ENCODE measurements at places on chromosomes 16 and 17.
A peak's percentile ranks its signal among the peaks of the same experiment; 100 is the strongest.

DNA sequence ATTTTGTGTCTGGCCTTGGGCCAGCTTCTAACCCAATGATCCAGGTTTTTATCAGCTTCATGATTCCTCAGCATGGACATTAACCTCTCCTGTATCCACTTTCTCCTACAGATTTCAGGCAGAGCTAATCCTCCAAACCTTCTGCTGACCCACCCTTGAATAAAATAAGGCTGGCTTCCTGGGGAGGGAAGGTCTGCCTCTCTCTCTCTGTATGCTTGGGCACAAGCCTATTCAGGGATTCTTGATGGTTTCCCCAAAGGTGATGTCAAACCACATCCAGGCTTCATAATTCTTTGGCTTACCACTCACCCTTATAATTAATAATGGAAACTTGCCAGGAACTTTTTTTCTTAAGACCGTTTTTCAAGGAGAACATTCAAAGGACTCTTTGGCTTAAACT is 240.1 kb downstream of the UTP18 start:
- no peak for DNase-seq

- DNase-seq, result peak; percentile 87
Measured at GRCh38 chr16:57084257-57084770, 8.1 kb upstream of the CPNE2 start.

- no peak for DNase-seq
Measured at GRCh38 chr17:10048629-10049350, 143.7 kb upstream of the RCVRN start.

GRCh38 chr16:22815863-22816262 is 1.9 kb downstream of the HS3ST2 start:
- DNase-seq, result no peak

- peak; percentile 80 for DNase-seq
Measured at GRCh38 chr16:85330694-85331188, 218.5 kb upstream of the CIBAR2 start.

- peak; percentile 76 for DNase-seq
Measured at GRCh38 chr17:40068917-40069750, 6.4 kb downstream of the THRA start.

DNA sequence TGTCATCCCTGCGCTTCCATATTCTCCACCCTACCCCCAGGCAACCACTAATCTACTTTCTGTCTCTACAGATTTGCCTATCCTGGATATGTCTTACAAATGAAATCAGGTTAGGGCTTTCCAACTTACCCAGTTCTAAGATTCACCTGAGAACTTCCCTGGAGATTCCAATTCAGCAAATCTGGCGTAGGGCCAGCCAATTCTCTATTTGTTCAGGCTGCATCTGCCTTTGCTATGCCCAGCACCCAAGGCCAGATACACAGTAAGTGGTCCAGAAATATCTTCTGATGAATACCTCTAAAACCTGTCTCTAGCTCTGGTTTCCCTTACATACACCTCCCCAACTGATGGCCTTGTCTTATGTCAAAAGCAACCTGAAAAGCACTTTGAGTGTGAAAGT is 10.4 kb upstream of the CTCF start:
- DNase-seq, result no peak

- DNase-seq, result no peak
Measured at GRCh38 chr17:35023538-35023937, 40.0 kb downstream of the RFFL start.

- DNase-seq, result no peak
Measured at GRCh38 chr16:56998861-56999260, 9.5 kb downstream of the NLRC5 start.

- no peak for DNase-seq
Measured at GRCh38 chr17:40903129-40903847, 18.2 kb upstream of the KRT20 start.

DNA sequence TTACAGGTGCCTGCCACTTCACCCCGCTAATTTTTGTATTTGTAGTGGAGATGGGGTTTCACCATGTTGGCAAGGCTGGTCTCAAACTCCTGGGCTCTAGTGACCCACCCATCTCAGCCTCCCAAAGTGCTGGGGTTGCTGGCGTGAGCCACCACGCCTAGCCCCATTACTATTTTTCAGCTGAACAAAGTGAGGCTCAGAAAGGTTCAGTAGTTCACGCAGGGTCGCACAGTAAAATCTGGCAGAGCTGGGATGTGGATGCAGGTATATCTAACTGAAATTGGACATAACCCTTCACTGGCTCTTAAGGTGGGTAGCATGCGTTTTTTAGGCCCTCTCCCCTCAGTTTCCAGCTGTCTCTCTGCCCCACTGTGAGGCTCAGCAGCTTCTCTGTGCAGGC is 7.2 kb downstream of the AQP8 start:
- DNase-seq, result no peak

- no peak for DNase-seq
Measured at GRCh38 chr17:4972752-4973151, 5.1 kb upstream of the SPAG7 start.

GRCh38 chr16:22220069-22220440 is 14.0 kb downstream of the EEF2K start:
- no peak for DNase-seq

DNA sequence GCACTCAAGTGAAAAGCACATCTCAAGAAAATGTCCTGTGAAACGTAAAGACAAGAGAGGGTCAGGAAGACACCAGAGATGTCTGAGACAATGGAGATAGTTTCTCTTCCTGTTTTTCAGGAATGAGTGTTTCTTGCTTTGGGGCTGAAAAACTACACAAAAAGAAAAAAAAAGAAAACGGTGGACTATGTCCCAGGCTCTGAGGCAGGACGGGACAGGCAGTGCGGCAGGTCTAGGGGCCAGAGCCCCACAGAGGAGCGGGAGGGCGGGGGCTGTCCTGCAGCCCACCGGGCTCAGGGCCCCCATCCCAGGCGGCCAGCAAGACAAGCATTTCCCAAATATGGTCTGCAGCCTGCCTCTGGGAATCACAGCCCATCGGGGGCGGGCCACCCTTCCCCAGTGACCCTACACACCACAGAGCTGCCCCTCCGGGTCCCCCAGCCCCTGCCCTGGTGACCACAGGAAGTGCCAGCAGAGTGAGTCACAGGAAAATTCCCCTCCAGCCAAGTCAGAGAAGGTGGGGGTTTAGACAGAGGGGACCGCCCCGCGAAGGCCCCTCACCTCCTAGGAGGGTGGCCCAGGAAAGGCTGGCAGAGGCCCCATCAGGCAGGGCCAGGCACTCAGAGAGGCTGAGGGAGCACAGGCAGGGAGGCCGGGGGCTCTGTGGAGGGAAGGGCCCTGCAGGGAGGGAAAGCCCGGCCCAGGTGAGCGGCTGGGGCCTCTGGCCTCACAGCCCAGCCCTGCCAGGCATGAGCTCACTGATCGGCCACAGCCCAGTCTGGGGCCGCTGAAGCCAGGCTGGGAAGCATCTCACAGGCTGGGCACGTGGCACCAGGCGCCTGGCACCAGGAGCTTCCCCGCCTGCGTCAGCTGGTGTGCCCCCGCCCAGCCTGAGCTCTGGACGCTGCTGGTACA is 6.3 kb downstream of the BCAR1 start:
- DNase-seq, result peak; percentile 82

GRCh38 chr17:7404737-7405349 is 946 bp upstream of the TMEM256 start:
- DNase-seq, result peak; percentile 89

DNA sequence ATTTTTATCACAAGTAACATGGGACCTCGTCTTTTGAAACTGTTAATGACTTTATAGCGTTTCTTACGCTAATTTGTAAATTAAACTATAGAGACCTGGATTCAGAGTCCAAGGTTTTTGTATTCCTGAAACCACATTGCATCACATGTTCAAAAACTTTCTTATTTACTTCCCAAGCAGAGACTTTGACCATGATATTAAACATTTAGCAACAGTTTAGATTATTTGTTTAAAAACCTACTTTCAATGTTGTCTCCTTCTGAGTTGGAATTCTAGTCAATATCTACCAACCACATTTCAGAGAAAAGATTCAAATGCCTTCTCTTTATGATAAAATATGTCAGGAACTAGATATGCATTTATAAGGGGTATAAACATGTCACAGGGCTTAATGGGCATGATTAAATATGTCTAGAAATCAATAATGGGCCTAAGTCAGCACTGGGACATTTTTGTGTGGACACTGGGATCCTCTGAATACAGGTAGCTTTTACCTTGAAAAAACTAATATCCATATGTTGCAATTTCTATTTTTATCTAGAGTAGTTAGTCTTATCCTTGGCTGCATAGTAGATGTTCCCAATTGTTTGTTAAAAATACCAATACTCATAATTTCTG is 6.3 kb upstream of the APOH start:
- DNase-seq, result no peak

- no peak for DNase-seq
Measured at GRCh38 chr16:56075732-56076388, 115.4 kb upstream of the GNAO1 start.

DNA sequence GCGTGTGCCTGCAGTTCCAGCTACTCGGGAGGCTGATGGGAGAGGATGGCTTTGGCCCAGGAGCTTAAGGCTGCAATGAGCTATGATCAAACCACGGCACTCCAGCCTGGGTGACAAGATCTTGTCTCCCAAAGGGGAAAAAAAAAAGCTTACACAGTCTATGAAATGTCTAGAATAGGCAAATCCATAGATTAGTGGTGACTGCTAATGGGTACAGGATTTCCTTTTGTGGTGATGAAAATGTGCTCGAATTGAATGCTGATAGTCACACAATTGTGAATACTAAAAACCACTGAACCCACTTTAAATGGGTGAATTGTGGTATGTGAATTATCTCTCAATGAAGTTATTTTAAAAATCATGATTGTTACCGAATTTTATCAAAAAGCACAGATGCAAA is 14.9 kb downstream of the USP7 start:
- DNase-seq, result no peak

DNA sequence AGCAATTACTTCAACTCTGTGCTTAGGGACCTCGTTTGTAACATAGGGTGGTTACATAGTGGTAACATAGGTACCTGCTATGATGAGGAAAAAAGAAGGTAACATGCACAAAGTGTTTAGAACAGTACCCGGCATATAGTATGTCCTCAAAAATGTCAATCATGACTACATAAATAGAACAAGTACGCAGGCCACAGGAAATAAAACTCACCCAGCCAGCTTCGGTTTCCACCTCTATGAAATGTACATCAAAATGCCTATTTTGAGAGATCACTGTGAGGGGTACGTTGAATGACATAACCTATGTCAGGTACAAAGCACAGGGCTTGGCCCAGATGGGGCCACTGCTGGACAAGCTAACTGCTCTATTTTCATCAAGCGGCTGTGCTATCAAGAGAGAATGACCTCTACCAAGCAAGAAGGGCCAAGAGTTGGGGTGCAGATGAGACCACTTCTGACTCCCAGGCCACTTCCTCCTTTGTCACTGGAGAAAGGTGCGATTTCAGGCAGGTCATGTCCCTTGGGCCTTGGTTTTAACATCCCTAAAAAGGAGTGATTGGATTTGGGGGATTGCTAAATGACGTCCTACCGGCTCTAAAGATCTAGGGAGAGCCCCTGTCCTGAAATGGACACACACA is 45.4 kb downstream of the WSB1 start:
- no peak for DNase-seq

DNA sequence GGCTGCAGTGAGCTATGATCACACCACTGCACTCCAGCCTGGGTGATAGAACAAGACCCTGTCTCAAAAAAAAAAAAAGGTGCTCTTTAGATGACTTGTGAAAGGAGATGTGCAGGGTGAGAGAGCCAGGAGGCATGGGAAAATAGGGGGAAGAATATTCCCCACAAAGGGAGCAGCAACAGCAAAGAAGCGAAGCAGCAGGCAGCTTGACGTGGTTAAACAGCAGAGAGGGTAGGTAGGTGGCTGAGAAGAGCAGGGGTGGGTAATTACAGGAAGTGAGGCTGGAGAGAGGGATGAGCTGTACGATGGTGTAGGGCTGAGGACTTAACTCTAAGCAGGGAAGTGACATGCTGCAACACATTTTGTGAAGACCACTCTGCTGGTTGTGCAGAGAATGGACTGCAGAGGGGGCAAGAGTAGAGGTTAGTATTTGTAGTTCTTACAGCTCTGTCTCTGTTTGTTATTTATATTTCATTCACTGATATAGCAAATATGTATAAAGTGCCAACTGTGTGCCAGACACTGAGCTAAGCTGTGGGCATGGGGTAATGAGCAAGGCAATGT is 1.6 kb downstream of the HEATR3 start:
- peak; percentile 53 for DNase-seq

DNA sequence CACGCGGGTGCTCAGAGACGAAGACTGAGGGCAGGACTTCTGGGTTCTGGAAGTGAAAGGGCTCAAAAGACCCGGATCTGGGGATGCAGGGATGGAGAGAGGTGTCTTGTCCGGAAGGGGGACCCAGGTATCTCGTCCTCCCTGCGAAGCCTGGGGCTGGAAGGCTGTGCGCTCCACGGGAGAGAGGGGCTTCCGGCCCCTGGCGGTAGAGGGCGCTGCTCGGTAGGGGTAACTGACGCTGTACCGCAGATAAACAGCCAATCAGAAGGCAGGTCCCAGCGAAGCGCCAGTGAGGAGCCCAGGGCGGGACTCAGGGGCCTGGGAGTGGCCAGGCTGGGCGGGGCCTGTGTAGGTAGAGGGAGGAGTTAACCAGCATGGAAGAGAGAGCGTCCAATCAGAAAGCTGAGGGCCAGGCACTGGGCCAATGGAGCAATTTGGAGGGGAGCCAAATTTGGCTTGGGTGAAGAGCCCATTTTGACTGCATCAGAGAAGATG is 804 bp downstream of the TGFB1I1 start:
- peak; percentile 98 for DNase-seq

GRCh38 chr16:19871721-19872120 is 12.9 kb downstream of the GPRC5B start:
- no peak for DNase-seq

GRCh38 chr17:76381633-76382350 is 2.6 kb upstream of the SPHK1 start:
- DNase-seq, result peak; percentile 38

DNA sequence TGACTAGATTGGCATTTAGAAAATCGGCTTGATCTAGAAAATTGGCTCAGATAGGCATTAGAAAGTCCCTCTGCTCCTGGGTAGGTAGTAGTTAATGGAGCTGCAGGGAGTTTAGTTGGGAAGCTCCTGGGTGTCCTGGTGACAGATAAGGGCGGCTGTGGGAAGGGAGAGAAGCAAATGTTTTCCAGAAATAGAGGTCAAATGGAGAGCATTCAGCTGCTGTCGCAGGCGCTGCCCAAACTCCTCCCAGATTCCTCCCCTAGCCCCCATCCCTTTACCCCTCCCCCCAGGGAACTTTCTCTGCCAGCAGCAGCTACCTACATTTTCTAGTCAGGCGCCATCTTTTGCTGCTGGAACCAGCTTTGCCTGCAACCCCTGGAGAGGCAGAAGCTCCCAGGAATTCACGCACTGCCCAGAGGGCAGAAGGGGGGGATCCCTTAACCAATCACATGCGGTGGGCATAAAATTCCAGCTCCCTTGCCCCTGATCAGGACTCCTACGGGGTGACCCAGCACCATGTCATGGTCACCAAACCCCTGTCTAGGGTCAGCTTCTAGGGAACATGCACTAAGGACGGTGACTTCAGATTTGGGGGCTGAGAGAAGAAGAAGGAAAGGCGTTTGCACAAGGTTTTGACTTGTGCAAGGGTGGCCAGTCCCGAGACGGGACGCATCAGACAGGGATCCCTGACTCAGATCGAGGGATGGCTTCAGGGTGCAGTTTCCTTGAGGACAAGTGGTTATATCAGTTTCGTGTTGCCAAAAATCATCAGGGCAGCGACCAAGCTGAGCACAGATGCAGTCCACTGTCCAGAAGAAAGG is 43.8 kb downstream of the SOCS1 start:
- DNase-seq, result peak; percentile 69

GRCh38 chr17:21272881-21273792 is 11.4 kb upstream of the MAP2K3 start:
- no peak for DNase-seq
